Ascending aorta (tissue), 2 donors: ENCODE measurements at places on chromosomes 2 and 18. TPM values are rescaled to one million over a fixed set of nuclear protein-coding genes. Genes with fewer than 3 reads are reported as not detected.

The ZNF385B gene
- 0.21 TPM for total RNA-seq

The CPLX4 gene
- total RNA-seq, result not detected

The PROM2 gene
- total RNA-seq, result not detected

The RSAD2 gene
- 0.32 TPM for total RNA-seq

The IL37 gene
- total RNA-seq, result not detected

The TMEM87B gene
- total RNA-seq, result 11.7 TPM

The DIS3L2 gene
- 20.6 TPM for total RNA-seq

GRCh38 chr18:49048396-49049020 is 97.7 kb upstream of the SMAD7 start:
- no peak for DNase-seq

DNA sequence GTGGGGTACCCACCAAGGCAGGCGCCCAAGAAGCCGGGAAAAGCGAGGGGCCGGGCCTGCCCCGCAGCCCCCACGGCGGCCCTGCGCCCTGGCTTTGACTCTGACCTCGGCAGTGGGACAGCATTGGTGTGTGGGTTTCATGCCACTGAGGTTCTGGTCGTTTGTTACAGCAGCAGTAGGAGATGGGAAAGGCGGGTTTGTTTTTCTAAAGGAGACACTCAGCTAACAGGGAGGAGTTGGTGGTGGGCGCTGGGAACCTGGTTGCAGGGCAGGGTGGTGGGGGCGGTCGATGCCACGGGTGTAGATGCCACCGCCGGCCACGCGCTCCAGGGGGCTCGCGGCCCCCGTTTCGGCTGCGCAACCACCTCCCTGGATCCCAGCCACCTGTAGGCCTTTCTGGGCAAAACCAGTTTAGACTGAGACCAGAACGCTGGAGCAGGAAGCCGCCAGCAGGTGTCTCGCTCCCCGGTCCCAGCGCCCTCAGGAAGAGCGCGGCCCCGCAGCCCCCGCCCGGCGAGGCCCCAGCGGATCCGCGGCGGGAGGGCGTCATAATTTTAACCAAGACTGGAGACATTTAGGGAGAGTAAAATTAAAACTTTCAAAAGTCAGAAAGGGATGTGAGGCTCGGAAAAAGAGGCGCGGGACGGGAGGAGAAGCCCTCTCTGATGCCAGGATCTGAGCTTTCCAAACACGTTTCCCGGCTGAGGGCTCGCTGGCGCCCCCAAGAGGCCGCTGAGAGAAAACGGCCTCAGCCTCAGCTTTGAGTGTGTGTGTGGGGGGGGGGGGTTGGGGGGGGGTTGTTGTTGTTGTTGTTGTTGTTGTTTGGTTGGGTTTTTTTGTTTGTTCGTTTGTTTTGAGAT is 17.4 kb downstream of the CIDEA start:
- no peak for DNase-seq

GRCh38 chr2:241706537-241706936 is 4.7 kb downstream of the ING5 start:
- no peak for DNase-seq

DNA sequence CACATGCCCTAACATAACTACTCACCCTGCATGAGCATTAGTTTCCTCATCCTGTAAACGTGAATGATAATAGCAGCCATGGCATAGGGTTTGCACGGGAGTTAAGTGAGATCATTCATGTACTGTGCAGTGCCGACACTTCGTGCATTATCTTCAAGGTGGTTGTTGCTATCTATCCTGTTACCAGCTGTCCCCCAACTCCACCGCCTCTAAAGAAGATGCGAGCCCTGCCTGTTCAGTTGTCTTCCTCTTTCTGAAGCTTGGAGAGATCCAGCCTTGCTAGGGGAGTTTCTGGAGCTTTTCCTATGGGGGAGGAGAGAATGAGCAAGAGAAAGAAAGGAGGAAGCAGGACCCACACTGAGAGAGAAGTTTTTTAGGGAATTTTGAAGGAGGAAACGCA is 34.4 kb downstream of the YPEL5 start:
- no peak for DNase-seq

DNA sequence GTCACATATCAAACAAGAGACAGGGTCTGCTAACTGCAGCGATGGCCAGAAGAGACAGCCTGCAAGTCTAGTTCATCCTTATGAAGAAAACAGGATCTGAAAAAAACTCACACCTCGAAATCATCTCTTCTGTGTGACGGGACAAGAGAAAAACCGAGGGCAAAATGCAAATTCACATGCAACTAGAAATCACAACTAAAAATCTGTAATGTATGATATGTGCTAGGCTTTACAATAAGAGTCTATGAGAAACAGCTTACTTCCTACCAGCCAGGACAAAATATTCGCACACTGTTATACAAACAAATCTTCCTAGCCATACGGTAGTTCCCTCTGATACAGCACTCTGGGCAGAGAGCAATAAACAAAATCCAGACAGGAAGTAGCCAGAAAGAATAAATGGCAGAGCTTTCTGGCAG is 48.8 kb downstream of the ANKRD44 start:
- no peak for DNase-seq

DNA sequence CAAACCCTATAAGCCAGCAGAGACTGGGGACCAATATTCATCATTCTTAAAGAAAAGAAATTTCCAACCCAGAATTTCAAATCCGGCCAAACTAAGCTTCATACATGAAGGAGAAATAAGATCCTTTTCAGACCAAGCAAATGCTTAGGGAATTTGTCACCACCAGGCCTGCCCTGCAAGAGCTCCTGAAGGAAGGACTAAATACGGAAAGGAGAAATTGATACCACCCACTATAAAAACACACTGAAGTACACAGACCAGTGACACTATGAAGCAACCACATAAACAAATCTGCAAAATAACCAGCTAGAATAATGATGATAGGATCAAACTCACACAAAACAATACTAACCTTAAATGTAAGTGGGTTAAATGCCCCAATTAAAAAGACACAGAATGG is 22.4 kb downstream of the NPHP1 start:
- DNase-seq, result no peak

DNA sequence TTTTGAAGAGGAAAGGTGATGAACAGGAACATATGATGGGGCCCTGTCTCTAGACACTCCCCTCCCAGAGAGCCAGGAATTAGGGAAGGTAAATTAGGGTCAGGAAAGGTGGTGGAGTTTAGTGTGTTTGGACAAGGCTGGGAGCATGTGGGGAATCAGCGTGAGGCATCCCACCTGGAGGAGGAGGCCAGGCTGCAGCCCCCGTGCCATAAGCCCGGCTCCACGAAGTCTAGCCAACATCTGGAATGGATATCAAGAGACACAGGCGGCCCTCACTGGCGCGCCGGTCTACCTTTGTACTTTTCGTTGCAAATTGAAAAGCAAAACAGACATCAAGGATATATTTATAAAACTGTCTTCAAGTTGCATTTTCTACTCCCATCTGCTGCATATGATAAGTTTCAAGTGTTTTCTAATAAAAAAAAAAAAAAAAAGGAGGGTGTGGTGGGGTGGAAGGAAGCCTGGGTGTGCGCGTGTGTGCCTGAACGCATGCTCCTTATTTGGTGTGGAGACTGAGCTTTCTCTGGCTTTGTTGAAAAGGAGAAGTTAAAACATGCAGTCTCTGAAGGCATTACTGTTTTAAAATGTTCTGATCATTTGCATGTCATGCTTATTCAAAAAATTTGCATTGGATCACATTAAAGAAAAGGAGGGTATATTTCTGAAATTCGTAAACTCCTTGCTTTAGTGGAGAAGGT is 546.7 kb upstream of the ID2 start:
- DNase-seq, result no peak

- DNase-seq, result peak; percentile 65
Measured at GRCh38 chr2:10405448-10405847, 42.7 kb downstream of the ODC1 start.

- DNase-seq, result no peak
Measured at GRCh38 chr2:109516445-109517117, 97.2 kb downstream of the SEPTIN10 start.
